Heart right ventricle (tissue), 16 donors: ENCODE measurements at places on chromosomes 12 and 14.
A peak's percentile ranks its signal among the peaks of the same experiment; 100 is the strongest.

- peak; percentile 46 for DNase-seq
Measured at GRCh38 chr14:91417120-91417982, at the start of gene CCDC88C. TSS of gene CCDC88C (minus strand) at chr14:91417820. CDS start at chr14:91417690, 130 bp downstream.

- DNase-seq = no peak
Measured at GRCh38 chr14:94043111-94043755, 17.1 kb downstream of the OTUB2 start.

GRCh38 chr14:36767603-36768281 is 106.1 kb downstream of the PAX9 start:
- DNase-seq = no peak

DNA sequence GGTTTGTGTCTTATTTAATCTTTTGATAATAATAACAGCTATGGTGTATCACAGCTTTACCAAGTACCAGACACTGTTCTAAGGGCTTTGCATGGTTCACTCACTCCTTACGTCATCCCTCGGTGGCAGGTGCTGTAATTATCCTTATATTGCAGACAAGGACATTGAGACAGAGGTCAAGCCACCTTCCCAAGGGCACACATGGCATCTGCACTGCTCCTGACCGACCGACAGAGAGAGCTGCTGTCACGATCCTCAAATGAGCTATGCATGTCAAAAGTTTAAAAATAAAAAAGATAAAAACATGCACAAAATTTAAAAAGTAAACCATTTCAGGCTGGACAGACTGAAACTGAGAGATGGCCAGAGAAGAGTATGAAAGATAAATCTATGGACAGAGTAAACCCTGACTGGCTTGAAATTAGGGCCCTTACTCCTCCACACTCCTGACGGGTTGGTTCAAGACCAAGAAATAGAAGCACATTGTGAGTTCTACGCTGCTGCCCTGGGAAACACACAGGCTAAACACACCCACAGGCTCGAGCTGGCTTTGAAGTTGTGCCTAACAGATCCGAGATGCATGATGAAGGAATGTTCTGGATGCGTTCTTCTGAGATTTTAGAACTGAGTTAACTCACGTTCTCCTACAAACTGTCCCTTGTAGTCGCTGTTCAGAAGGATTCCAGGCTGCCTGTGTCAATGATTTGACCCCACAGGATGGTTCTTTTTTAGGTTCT is 268.7 kb downstream of the ZFP36L1 start:
- no peak for DNase-seq

- no peak for DNase-seq
Measured at GRCh38 chr14:101730626-101731186, 30.8 kb upstream of the PPP2R5C start.

- DNase-seq = no peak
Measured at GRCh38 chr14:77025744-77026165, 2.8 kb downstream of the IRF2BPL start.

DNA sequence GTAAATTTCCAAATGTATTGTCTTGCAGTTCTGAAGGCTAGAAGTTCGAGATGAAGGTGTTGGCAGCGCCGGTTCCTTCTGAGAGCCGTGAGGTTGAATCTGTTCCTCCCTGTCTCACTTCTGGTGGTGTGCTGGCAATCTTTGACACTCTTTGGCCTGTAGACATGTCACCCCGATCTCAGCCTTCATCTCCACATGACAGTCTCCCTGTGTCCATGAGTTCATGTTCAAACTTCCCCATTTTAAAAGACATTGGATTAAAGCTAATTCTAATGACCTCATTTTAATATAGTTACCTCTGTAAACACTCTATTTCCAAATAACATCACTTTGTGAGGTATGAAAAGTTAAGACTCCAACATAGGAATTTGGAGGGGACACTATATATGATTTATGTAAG is 4.1 kb upstream of the RBM19 start:
- no peak for DNase-seq

DNA sequence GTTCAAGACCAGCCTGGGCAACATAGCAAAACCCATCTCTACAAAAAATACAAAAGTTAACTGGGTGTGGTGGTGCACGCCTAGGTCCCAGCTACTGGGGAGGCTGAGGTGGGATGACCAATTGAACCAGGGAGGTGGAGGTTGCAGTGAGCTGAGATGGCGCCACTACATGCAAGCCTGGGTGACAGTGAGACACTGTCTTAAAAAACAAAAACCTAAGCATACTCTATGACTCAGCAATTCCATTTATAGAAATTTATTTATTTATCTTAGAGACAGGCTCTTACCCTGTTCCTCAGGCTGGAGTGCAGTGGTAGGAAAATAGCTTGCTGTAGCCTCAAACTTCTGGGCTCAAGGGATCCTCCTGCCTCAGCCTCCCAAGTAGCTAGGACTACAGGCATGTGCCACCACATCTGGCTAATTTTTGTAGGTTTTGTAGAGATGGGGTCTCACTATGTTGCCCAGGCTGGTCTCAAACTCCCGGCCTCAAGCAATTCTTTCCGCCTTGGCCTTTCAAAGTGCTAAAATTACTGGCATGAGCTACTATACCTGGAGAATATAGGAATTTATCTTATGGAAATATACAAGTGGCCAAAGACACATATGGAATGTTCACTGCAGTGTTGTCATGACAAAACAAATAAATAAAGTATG is 43.3 kb downstream of the NCKAP5L start:
- DNase-seq = no peak

GRCh38 chr12:110641521-110641920 is 27.6 kb downstream of the TCTN1 start:
- DNase-seq = peak; percentile 37

DNA sequence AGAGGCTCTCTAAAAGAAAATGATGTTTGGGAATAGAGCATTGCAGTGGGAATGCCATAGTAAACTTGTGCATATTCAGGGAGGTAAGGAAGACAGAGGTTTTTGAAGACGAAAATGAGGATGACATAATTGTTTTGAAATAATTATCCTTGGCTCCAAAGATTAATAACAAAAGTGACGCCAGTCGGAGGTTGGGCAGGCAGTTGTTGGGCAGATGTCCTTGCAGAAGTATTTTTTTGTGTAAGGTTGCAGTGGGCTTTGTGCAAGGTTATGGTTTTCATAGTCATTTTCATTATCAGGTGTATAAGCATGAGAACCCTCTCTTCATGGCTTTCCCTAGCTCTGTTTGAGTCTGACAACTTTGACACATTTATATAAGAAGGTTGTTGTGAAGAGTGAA is 35.3 kb downstream of the METAP2 start:
- no peak for DNase-seq

GRCh38 chr14:21073921-21074320 is 3.8 kb downstream of the ARHGEF40 start:
- DNase-seq = no peak

DNA sequence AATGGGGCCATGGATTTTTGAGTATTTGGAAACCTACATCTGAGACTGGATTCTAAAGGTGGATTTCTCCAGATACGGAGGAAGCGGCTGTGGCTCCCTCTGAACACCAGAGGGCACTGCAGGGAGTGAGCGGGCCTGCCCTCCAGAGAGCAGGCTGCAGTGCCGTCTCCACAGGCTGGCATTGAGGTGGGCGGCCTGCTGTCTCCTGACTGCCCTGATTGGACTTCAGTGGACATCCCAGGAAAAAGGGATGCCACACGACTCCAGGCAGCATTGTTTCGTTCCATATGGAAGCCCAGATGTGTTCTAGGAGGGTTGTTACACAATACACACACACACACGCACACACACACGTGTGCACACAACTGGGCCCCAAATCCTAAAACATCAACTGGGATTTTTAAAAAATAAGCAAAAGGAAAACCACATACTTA is 20.9 kb upstream of the ANO2 start:
- DNase-seq = peak; percentile 44

DNA sequence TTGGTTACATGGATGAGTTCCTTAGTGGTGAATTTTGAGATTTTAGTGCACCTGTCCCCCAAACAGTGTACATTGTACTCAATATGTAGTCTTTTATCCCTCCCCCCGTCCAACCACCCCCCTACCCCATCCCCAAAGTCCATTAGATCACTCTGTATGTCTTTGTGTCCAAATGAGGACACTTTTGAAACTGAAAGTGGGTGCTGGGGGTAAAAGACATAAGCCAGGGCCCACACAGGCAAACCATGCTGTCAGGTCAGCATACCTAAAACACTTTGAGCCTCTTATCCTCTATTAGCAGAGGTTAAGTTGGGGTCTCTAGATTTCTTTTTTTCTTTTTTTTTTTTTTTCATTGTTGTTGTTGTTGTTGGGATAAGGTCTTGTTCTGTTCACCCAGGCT is 31.3 kb upstream of the KICS2 start:
- no peak for DNase-seq

DNA sequence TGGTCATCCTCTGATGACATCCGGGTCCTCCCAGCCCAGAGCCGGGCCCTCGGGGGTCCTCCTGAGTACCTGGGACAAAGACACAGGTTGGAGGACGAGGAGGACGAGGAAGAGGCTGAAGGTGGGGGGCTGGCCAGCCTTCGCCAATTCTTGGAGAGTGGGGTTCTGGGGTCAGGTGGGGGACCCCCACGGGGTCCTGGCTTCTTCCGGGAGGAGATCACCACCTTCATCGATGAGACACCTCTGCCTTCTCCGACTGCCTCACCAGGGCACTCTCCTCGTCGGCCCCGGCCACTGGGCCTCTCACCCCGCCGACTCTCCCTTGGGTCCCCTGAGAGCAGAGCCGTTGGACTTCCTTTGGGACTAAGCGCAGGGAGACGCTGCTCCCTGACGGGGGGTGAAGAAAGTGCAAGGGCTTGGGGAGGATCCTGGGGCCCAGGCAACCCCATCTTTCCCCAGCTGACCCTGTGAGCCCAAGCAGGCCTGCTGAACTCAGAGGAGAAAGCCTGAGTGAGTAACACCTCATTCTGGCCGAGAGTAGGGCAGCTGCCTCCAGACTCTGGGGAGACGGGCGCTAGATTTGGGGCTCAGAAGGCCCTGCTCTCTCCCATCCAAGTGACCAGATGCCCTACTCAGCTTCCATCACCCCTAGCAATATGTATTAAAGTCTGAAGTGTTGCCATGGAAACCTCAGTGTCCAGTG is 1.3 kb upstream of the P3H3 start:
- DNase-seq = no peak

DNA sequence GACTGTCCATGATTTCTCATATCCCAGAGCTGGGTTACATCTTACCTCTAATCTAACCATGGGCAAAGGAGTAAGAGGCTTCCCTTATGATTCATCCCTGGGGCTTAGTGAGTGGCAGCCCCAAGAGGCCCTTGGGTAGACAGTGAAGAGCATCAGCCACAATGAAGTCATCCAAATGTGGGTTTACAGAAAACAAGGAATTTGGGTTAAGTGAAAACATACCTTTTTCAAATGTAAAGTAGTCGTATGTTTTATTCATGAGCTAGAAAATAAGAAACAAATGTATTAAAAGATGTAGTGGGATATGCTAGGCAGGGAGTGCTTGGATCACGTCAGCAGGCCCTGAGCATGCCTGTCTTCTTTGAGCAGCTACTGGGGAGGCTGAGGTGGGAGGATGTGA is 54.0 kb upstream of the ELK3 start:
- no peak for DNase-seq

DNA sequence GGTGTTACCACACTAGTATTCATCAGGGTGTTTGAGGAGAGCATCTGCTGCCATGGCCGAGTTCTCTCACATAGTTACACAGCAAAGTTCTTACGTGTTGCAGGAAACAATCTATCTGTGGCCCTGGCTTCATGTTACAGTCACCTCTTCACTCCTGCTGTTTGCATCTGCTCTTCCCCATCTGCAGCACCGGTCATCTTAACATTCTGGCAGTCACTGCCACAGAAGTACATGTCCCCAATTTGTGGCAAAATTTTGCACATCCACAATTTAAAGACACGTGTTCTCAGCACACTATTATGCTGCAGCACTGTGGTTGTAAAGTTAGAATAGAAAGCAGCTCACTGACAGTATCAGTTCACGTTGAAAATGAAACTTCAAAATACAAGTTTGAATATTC is 23.2 kb downstream of the MAPK1IP1L start:
- DNase-seq = no peak

DNA sequence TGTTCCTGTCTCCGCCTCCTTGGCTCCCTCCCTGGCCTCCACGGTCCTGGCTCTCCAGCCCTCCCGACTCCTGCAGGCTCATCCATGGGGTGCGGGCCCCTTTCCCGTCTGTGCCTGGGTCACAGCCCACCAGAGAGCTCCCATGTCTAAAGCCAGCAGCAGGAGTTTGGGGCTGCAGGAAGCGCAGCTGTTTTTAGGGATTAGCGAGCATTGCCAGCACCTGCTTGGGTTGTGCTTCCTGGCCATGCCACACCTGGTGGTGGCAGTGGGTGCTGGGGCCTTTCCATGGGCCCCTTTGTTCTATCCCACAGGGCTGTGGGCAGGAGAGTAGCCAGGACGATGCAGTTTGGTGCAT is 64.7 kb downstream of the KIF26A start:
- DNase-seq = no peak

GRCh38 chr14:102056694-102057442 is 30.0 kb downstream of the HSP90AA1 start:
- no peak for DNase-seq

DNA sequence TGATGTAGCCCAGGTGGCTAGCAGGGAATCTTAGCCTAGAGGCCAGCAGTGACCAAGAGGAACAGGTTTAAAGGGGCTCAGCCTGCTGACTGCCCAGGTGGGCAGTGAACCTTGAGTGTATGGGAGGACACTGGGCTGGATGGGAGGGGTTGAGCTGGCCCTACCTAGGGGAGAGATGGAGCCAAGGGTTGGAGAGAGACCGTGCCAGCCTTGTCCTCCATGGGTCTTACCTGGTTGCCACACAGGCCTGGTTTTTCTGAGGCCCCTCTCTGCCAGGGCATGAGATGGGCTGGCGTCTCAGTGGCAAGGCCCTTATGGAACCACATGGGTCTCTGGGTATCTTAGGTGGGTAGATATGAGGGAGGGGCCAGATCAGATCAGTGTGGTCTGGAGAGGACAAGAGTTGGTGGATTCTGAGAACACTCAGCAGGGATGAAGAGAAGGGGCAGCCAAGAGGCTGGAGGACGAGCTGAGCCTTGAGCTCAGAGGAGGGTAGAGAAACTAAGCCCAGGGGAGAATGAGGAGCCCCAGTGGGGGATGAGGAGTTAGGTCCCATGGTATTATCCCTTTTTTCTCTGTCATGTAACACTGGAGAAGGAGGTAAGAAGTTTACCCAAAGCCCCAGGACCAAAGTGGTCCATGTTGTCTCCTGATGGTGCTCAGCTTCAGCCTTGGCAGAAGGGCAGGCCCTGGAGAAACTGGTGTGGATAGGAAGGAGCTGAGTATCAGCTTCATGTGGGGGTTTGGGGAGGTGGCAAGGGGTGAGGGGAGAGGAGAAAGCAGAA is 3.7 kb downstream of the GZMB start:
- DNase-seq = no peak

DNA sequence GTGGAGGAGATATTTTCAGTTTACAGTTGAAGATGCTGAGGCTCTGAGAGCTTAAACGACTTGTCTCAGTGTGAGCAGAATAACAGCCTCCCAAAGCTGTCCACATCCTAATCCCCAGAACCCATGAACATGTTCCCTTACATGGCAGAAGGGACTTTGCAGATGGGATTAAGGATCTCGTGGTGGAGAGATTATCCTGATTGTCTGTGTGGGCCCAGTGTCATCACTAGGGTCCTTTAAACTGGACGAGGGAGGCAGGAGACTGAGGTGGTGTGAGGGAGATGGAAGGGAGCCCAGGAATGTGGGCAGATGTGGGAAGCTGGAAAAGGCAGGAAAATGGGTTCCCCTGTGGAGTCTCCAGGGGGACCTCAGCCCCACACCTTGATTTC is 9.6 kb upstream of the KRT80 start:
- DNase-seq = no peak
